ENCODE measurements at places on chromosomes 11 and 22.

DNA sequence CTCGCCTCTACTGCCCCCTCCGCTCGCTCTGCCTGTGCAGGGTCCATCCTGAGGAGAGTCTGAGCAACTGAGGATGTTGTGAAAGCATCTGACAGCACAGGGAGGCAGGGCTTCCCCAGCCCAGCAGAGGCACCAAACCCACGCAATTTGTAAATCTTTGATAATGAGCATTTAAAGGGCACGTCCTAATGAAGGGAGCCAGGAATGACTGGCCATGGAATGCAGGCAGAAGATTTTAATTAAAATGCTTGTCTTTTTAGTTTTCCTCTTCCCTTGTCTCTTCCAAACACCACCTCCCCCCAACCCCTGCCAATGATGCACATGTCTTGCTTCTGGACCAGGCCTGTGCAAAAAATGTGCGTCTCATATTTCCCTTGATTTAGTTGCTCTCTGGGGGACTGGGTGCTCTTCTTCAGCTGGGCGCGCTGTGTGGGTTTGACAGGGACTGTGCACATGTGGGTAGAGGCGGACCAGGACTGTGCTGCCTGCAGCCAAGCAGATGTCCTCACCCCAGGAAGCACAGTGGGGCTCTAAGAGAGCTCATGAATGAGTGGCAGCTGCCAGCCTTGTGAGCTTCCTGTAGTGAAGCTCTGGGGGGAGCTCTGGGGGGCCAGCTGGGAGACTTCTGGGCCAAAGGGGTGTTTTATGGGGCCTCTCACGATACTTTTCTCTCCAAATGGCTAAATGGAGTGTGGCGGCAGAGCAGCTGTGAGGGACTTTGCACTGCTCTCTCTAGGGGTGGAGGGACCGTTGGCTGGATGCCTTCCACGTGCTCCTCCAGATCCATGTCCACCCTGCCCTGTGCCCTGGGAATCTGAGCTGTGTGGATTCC is 273.5 kb downstream of the ST3GAL4 start:
- peak; percentile 67 for DNase-seq

DNA sequence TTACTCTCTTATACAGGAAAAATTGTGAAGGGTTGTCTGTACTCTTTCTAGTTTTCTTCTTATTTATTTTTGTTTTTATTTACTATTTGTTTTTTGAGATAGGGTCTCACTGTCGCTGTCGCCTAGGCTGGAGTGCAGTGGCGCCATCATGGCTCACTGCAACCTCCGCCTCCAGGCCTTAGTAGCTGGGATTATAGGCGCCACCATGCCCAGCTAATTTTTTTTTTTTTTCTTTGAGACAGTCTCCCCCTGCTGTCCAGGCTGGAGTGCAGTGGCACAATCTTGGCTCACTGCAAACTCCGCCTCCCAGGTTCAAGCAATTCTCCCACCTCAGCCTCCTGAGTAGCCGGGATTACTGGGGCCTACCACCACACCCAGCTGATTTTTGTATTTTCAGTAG is 18.4 kb downstream of the CUL5 start:
- no peak for DNase-seq

- DNase-seq: no peak
Observed at GRCh38 chr11:68863553-68864265, 22.0 kb upstream of the CPT1A start.

DNA sequence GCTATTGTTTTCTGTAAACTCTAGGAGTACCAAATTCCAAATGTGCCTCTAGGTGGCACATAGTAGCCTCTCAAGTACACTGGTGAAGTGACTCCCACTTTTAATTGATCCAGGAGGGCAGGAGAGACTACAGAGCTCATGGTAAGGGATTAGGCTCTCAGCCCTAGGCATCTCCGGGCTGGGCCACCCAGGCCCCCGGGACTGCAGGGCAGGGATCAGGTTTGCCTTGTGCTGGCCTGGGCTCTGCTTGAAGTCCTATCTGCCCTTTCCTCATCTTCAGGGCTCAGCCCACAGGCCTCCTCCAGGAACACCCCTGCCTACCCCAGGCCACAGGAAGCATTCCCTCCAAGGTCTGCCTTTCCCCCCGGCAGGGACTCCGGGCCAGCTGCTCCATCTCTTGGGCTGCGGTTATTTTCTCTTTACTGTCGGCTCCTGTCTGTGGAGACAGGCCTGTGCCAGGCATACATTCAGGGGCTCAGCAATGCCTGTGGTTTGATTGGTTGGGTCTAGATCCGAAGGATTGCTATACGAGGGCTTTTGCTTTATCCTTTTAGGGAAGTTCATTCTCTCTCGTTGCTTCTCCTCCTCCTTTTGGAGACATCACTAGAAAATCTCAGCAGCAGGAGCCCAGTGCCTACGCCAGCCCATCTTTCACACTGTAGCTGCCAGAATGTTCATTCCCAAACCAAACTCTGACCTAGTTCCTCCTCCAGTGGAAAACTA is 32.8 kb downstream of the PARVA start:
- DNase-seq: no peak

DNA sequence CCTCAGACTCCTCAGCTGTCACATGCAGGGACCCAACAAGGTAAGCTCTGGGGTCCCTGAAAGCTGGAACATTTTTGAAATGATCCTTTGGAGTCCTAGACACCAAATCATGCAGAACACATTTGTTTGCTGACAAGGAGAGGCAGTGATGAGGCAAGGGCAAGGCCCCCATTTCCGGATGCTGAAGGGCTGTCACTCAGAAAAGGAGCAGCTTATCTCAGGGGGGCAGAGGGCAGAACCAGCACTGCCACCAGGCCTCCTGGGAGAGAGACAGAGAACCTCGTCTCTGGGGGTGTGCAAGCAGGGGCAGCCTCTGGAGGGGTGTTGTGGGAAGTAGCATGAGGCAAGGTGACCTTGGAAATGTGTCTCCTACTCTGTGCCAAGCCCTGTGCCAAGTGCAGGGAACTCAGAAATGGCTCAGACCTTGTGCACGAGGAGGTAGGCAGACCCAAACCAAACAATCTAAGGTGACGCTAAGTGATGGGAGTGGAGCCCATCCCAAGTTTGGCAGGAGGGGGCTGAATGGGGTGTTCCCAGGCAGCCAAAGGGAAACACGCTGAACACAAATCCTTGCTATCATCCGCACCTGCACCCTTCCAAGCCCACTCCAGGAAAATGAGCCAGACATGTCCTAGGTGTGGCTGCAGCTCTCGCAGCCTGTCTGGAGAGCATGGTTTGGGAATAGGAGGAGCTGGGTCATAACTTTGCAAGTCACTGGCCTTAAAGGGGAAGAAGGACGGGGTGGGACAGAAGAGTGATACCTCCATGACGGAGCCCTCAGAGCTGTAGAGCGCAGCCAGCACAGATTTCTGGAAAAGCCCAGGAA is 94.2 kb downstream of the PDE2A start:
- no peak for DNase-seq

DNA sequence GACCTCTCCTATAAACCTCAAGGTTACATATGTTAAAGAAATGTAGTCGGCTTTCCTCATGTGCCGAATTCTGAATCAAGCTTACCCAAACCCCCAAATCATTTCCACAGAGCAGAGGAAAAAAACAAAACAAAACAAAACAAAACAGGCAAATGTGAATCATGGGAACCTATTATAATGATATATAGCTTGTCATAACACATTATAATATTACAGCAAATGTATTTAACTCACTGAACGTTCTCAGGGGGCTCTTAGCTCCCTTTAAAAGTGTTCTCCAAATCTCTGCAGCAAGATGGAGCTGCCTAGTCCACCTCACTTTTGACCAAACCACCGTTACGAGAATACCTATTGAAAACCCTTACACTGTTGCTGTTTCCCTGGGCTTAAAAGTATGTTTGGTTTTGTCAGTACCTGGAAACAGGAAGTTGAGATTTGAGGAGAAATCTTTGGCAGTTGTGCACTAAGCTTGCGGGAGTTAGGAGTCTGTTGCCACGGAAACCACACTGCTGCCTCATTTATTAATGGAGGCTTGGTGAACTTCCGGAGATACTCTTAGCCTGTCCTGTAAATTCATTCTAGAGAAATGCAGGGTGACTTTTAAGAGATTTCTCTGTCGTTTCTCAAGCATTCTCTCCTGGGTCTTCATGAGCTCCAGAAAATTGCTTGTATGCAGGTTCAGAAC is 167.0 kb upstream of the RASSF10 start:
- DNase-seq: no peak

DNA sequence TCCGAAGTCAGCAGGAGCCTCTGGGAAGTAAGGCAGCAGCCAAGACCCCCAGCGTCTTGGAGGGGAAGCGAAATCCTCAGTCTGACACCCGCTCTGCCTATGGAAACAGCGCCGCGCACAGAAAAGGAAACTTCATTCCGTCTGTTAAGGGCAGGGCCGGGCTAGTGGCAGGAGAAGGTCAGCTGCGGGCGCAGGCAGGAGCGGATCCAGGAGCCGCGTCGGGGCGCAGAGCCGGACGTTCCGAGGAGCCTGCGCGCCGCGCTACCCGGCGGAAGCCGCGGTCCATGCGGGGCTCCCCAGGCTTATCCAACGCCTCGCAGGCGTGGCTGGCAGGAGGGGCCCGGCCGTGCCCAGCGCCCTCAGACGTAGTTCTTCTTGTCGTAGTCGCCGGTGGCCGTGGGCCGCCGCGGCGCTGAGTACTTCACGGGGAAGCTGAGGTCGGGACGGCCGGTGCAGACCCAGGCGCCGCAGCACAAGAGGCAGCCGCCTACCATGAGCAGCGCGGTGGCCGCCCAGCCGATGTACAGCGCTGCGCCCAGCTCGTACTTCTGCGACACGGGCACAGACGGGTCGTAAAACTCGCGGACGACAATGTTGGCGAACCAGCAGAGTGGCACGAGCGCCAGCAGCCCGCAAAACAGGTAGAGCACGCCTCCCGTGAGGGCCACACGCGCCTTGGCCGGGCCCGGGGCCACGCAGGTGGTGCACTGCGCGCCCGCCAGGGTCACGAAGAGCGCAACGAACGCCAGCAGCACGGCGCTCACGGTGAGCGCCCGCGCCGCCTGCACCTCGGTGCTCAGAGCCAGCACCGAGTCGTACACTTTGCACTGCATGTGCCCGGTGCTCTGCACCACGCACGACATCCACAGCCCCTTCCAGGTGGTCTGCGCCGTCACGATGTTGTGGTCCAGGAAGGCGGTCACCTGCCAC is 705 bp downstream of the CLDN5 start:
- DNase-seq: no peak

GRCh38 chr11:134853992-134854991 is 442.2 kb upstream of the B3GAT1 start:
- no peak for DNase-seq

GRCh38 chr22:36015811-36016529 is 12.7 kb downstream of the RBFOX2 start:
- no peak for DNase-seq

DNA sequence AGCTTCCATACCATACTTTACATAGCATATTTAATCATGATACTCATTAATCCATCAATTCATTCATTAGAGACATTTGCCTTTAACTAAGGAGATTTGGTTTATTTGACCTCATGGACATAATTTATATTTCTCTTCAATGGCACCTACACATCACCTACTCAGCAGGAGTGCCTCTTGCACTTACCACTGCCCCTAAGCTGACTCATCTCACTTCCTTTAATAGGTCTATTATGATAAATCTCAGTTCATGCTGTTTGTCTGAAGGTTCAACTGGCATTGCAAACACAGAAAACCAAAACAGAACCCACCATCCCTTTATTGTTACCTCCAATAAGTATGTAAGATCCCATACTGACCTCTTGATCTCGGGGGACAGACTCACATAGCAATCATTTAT is 186.7 kb downstream of the LUZP2 start:
- no peak for DNase-seq

GRCh38 chr22:20607157-20607907 is 99.9 kb downstream of the MED15 start:
- DNase-seq: no peak

- no peak for DNase-seq
Observed at GRCh38 chr11:73415854-73416615, 39.8 kb downstream of the RELT start.

GRCh38 chr22:34038801-34039555 is 118.7 kb upstream of the LARGE1 start:
- DNase-seq: no peak

GRCh38 chr22:36198536-36198935 is 3.1 kb downstream of the APOL4 start:
- no peak for DNase-seq

DNA sequence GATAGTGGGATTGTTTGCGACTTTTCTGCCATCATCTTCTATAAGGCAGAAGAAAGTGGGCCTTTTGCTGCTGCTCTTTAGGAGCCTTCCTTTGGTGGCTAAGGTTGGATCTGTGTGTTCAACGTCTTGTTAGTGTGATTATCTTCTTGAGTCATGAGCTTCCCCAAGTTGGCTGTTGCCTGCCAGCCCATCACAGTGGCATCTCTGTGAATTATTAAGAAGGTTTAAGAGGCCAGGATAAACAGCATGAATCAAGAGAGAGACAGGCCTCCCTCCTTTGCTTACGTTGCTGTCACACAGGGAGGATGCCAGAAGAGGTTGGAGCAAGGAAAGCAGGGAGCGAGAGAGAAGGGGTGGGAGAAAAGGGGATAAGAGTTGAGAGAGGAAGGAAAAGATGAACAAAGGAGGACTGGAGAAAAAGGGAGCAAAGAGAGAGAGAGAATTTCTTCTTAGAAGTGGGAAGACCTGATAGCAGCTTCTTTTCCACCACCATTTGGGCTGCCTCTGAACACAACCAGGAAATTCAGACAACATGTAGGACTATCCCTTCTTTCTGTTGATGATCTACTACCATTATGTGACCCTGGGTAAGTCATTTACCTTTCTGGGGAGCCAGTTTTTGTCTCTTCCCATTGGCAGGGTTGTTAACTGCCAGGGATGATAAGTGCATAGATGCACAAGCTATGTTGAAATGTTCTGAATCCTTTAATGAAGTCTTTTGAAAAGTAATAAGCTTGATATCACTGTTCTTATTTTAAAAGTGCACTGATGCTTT is 126.5 kb downstream of the NAV2 start:
- DNase-seq: no peak

DNA sequence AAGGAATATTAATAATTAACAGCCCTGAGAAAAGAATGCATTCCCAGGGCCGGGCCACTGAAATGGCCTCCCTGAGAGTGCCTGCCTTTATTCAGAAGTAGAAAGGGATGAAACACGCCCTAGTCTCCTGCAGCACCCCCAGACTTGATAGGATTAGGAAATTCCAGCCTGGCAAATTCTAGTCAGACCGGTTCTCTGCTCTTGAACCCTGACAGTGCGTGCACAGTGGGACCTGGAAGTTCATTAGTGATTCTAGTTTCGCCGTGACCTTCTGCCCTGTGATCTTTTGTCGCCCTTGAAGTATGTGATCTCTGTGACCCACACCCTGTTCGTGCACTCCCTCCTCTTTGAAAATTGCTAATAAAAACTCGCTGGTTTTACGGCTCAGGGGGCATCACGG is 2.1 kb upstream of the GSTP1 start:
- no peak for DNase-seq

GRCh38 chr11:86440305-86440716 is 65.6 kb downstream of the CCDC81 start:
- no peak for DNase-seq
